Nephron progenitor cell (in vitro differentiated cells): ENCODE measurements at places on chromosomes 16 and 17.

DNA sequence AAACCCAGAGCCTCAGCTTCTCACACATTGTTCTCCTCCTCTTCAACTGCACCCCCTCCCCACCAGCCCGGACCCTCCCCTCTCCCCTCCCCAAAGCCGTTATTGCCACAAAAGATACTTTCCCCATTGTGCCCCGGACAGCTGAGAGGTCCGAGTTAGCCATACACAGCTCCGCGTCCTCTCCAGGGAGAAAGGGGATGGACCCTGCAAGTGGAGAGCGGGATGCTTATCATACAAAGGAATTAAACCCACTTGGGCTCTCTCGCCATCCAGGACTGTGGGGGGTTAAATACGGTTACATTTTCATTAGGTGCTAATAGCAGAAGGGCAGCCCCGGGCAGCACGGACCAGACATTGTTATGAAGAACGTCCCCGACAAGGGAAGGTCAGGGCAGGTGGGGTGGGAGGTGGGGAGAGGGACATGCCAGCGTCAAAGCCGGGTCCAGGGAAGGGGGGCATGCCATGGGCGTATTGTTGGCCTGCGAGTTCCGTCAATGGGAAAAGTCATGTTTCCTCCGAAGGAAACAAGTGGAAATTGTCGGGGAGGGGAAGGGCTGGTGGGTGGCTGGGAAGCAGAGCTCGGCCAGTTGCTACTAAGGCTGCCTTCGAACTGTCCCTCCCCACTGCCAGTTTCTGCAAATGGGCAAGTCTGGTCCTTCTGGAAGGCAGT, 99.1 kb downstream of the SOX9 start:
- DNase-seq = no peak

DNA sequence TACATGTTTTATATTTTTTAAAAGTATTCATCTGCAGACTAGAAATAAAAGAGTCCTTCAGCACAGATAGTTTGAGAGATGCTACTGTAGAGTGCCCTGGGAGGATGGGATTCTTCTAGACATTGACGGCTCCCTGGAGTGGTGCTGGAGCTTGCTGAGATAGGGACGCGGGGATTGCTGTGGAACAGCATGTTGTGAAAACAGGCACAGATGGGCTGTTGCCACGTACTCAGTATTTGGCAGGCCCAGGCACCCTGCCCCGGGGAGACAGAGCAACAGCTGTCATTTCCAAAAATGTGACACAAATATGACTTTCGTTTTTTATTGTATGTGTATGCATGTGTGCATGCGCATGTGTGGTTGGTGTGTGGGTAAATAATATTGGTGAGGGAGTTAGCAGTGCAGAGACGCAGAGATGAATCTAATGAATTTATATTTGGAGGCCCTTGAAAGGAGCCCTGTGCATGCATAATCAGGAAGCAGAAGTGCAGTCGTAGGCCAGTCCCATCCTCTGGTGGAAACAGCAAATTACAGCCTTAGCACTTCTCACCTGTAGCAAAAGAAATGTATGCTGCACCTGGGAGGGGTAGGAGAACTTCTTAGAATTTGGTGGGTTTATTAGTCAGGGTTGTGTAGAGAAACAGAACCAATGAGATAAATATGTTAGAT, 6.2 kb upstream of the ABCA8 start:
- DNase-seq = no peak

DNA sequence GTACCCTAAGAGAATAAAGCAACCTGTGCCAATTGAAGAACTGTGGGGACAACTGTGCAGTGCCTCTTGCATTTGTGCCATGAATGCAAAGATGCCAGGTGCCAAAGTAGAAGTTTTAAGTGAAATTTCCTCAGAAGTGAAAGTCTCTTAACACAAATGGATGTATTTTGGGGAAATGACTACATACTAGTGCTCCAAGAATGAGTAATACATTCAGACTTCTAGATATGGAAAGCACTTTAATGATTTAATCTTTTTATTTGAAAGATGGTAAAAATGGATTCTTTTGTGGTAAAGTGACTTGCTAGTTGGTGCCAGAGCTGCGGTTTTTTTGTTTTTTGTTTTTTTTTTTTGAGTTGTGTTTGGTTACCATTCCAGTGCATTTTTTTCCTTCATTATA, 15.0 kb downstream of the UTP18 start:
- DNase-seq = no peak

GRCh38 chr17:22692066-22692805, 999.9 kb downstream of the KCNJ18 start:
- no peak for DNase-seq

GRCh38 chr17:16962804-16963203, 9.1 kb downstream of the TNFRSF13B start:
- DNase-seq = no peak

GRCh38 chr16:68943961-68944360, 100.6 kb downstream of the TANGO6 start:
- DNase-seq = no peak

GRCh38 chr17:80426671-80427326, 11.8 kb downstream of the ENDOV start:
- DNase-seq = peak; percentile 90

DNA sequence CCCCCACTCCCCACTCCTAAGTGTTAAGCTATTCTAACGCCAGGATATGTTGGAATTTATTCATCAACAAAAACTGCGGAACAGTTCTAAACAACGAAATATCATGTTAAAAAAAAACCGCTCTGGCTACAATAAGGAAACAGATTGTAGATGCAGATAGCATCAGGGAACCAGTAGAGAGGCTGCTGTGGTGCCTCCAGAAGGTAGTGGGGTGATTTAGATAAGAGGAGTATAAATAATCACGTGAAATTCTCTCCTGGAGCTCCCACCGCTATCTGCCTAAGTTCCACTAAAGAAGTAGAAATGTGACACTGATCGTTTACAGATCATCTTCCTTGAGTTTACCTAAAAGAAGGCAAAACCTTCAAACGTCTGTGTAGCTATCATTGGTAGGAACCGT, 8.0 kb downstream of the AHSP start:
- DNase-seq = no peak

DNA sequence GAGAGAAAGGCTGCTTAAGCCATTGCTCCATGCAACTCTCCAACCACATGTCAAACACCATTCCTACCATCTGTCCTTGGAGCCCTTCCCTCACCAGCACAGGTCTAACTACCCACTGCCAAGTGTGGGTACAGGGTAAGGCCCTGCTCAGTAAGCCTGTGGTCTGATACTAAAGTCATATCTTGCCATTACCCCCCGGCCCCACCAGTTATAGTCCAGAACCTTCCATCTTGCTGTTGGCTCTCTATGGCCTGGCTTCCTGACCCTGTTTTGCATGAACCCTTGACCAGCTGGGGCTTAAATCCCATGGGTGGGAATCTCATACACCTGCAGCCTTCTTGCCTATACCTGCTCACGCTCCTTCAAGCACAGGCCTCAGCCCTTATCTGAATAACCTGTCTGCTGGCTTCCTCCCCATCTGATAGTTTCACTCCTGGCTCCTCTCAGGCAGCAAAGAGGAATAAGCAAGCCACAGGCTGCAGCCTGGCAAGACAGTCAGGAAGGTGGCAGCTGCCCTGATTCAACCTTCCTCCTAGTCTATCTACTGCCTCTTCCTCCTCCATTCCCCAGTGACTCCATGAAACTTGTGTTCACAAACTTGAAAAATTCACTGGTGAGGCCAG, 64.1 kb downstream of the ZFHX3 start:
- DNase-seq = no peak

- DNase-seq = peak; percentile 55
Observed at GRCh38 chr17:50111673-50112655, 16.8 kb downstream of the PDK2 start.

DNA sequence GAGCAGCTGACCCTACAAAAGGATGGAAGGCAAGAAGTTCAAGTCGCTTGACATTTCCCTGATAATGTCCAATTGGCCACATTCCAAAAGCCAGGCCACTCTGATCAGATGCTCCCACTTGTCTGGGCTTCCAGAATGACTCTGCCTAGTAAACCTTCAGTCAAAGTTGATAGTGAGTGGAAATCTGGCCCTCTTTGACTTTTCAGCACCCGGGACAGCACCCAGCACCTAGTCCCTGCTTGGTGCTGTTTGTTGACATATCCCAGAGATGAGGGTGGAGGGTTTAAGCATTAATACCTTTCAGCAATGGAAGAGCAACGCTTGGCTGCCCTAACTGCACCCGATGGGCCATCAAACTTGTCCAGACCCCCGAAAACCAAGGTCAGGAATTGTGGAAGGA, 131.3 kb downstream of the AIPL1 start:
- peak; percentile 85 for DNase-seq

DNA sequence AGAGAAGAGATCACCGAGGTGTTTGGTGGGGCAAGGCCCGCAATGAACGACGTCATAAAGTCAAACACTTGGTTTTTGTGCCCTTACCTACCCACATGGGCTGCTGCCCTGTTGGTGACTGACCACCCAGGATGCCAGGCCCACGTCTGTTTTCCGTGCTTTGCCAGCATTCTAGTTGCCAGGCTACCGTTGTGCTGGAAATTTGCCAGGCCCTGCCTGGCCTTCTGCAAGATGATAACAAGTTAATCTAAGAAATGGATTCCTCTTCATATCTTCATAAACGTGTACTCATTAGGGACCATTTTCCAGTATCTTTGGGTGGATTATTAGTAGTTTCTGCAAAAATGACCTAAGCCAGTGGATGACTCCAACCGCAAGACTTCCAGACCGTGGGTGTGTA, 35.4 kb downstream of the SLC6A4 start:
- no peak for DNase-seq

DNA sequence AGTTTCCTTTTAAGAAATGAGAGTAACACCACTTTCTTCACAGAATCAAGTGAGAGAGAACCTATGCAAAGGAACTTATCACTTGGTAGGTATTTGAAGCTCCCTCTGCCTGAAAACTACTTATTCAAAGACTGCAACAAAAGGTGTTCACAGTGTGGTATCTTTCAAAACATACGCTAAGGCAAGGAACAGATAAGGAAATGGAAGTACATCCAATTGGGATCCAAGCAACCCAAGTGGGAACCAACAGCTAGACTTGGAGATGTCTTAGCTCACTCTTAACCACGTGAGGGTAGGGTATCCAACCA, 431 bp upstream of the PPM1E start:
- no peak for DNase-seq

DNA sequence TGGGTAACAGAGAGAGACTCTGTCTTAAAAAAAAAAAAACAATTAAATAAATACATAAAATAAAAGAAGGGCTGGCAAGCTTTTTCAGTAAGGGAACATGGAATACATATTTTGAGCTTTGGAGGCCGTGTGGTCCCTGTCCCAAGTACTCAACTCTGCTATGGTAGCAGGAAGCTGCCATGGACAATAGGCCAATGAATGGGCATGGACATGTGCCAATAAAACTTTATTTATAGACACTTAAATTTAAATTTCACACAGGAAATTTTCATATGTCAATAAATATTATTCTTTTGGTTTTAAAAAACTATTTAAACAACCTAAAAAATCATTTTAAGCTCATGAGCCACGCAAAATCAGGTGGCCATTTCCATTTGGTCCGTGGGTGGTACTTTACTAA, 3.8 kb downstream of the OTOA start:
- no peak for DNase-seq

GRCh38 chr16:4659363-4660353, 33.7 kb upstream of the NUDT16L1 start:
- no peak for DNase-seq

DNA sequence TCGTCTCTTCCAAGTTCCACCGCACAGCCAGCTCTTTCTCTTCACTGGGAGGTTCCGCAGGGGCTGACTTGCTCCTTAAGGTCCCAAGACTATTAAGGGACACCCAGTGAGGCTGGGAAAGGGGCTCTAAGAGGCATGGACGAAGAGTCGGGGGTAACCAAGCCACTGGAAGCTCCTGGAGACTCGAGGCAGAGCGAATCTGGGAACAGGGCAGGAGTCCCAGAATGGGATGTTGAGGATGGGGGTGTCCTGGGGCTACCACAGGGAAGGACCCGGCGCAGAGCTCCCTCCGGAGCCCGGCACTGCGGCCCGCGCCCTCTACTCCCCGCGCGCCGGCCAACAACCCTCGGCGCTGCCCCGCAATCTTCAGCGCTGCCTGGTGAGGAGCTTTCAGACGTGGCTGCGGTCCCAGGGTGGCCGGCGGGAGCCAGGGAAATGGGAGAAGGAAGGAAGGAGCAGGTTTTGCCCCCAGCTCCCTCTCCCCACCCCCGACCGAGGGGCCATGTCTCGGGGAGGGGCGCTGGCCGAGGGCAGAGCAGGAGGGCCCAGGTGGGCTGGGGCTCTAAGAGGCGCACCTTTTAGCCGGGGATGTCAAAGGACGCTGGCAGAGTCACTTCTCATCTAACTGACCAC, 581 bp downstream of the CHST5 start:
- no peak for DNase-seq

DNA sequence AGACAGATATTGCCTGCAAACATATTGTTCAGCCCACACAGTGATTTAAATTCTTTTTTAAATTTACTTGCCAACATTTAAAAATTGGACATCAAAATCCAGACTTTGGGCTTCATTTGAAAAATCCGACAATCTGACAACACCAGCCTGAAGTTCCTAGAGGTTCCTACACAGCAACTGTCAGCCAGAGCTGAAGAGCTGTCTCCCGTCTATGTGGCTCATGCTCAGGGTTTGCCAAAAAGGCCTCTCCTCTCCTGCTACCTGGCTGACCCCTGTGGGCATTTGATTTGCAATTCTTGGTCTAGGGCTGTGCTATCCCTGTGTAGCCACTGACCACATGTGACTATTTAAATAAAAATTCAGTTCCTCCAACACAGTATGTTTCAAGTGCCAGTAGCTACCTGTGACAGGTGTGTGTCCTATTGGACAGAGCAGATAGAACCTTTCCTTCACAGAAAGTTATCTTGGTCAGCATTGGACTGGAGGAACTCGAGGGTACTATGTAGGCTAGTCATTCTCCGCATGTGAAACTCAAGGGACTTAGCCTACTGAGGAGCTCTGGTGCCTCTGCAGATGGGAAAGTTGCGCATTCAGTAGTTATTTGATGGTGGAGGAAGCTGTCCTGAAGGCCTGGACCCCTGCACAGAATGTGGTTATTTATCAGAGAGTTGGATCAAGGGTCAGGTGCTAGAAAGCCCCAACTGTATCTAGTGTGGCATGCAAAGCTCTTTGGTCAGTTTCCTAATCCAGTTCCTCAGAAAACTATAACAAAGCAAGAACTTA, 2.7 kb downstream of the LYRM1 start:
- DNase-seq = no peak

- no peak for DNase-seq
Observed at GRCh38 chr17:42797067-42798007, 1.2 kb downstream of the COA3 start.

GRCh38 chr16:15952265-15952711, 2.9 kb downstream of the ABCC1 start:
- DNase-seq = no peak

GRCh38 chr16:83723244-83723643, 84.5 kb upstream of the HSBP1 start:
- DNase-seq = no peak

- DNase-seq = no peak
Observed at GRCh38 chr17:14494161-14494560, 193.3 kb downstream of the HS3ST3B1 start.
